Caco-2 (cell line): ENCODE measurements at places on chromosomes 11 and 22. TPM values are rescaled to one million over a fixed set of nuclear protein-coding genes. Genes with fewer than 3 reads are reported as not detected.

DNA sequence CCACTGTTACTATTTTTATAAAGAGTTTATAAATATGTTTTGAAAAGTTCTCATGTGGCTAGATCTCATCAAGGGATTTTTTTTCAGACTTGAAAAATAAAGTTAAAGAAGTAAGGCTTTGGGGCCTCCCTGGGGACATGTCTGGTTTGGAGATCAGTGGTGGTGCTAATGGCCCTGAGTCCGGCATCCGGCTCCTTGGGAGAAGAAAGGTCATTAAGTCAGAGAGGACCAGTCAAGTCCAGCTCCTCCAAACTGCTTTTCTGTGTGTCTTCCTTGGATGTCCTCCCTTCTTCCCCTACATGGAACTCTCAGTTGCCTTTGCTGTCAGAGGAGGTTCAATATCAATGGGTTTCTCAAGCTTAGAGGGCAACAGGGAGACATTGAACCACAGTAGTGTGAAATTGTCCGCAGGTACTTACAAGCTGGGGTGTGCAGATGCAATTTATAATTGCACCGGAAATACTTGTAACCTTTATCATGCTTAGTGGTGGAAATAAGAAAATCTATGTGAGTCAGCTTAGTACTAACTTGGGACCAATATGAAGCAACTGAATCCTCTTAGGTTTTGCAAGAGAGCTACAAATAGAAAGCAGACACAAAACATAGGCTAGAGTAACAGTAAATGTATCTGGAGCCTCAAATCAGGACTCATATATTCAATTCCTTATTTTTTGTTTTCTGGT, 144.3 kb downstream of the TEAD1 start:
- no peaks in the 10 kb centered on the region for H3K36me3 ChIP-seq
- DNase-seq, result no peak

- no peaks in the 10 kb centered on the region for H3K27me3 ChIP-seq
- H3K27ac ChIP-seq, result peak overlapping the region; percentile 23
- no peak overlapping the region for H3K4me3 ChIP-seq
- H3K4me1 ChIP-seq, result peaks cover 18% of the 10 kb centered on the region
- DNase-seq, result peak; percentile 25
These were observed 26.1 kb upstream of the SMIM38 start for GRCh38 chr11:69129647-69130046.

DUSP8 gene
- 7.7 and 12.1 TPM in 2 replicates for total RNA-seq

CLDN5 gene
- total RNA-seq, result not detected in 2 replicates
